D341Med (cell line): ENCODE measurements at places on chromosomes 4 and X.

DNA sequence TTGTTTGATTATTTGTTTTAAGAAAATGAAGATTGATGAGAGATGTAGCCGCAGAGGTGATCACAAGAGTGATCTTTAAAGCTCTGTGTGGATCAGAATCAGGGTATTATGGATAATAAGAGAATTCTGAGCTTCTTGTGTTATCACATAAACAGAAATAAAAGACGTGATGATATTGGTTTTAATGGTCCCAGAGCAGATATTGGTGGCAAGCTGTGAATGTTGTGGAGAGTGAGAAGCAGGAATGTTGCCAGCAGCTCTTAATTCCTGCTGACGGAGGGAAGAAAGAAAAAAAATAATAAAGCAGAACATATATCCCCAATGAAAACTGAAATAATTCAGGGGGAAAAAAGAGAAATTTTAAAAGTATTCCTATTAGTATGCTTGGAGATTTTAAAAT lies 1015.9 kb downstream of the PCDH18 start:
- DNase-seq: no peak

DNA sequence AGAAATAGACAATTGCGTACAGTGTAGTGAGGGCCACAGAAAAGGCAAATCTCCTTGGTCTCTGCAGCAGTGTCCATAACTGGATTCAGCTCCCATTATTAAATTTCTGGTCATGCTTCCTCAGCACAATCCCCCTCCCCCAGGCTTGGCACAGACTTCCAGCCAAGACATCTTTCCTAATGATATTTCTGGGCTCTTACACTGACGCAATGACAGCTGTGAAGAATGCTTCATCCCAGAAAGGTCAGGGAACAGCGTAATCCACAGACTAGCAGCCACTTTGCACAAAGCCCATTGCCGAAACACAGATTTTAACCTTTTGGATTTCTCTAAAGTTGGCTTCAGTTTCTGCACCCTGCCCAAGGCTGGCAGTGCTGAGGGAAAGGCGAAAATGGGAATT lies 597.6 kb upstream of the CPEB2 start:
- no peak for DNase-seq

GRCh38 chrX:103437147-103437873 lies 61.0 kb downstream of the BEX3 start:
- no peak for DNase-seq

GRCh38 chr4:164383358-164384220 lies 370.3 kb upstream of the SMIM31 start:
- peak; percentile 75 for DNase-seq

DNA sequence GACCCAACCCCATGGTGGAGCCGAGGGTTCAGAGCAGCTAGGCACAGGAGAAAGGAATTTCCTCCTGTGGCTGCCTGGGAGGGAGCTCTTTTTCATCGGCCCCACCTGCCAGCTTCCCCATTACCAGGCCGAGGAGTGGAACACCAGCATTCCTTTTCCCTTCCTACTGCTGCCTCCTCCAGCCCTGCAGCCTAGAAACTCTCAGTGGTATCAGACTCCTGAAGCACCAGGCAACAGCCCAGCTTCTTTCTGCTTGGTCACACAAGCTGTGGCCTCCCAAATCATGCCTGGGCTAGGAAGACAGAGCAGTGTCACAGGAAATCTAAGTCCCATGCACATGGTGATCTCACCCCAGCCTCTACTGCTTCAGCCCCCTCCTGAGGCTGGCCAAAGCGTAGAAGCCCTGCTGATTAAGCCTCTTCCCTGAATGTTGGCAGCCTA lies 30.1 kb downstream of the RTL5 start:
- no peak for DNase-seq

DNA sequence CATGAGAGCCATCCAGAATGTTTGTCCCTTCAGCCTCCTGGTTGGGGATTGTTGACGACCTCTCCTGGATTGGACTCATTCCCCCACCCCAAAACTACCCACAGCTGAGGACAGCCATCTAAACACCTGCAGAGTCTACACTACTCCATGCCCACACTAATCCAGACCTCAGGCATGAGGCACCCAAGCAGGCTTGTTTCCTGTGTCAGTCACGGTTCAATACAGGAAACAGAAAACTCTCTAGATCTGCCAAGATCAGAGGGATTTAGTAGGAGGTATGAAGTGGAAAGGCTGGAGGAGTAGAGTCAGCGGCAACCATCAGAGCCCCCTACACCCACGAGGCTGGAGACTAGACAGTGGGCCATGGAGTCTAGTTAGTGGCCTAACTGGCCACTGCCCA lies 37.7 kb downstream of the HAND2 start:
- DNase-seq: no peak

- no peak for DNase-seq
Observed at GRCh38 chr4:166003811-166004210, 130.8 kb downstream of the TLL1 start.

GRCh38 chrX:17668929-17669328 lies 68.4 kb upstream of the SCML1 start:
- DNase-seq: no peak

GRCh38 chr4:36568575-36568974 lies 287.2 kb downstream of the DTHD1 start:
- no peak for DNase-seq

GRCh38 chr4:140330311-140330900 lies 43.0 kb upstream of the SCOC start:
- no peak for DNase-seq

DNA sequence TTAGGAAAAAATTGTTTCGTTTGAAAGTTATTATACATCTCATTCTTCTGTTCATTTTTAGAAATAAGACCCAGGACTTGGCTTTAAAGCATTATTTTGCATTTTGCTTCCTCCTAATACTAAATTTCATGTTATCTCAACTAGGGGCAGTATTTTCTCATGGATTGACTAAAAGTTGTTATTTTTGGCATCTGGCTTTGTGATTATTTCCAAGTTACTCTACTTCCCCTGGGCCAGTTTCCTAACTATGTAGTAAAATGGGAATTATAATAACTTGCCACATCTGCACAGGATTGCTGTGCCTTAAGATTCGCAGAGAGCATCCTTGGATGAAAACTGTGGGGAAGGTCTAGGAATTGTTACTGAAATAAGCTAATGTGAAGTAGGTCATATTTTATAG lies 3.0 kb downstream of the RBPJ start:
- no peak for DNase-seq

- no peak for DNase-seq
Observed at GRCh38 chr4:184375027-184375426, 99.3 kb downstream of the IRF2 start.

- DNase-seq: no peak
Observed at GRCh38 chr4:89368861-89369260, 61.3 kb upstream of the GPRIN3 start.

DNA sequence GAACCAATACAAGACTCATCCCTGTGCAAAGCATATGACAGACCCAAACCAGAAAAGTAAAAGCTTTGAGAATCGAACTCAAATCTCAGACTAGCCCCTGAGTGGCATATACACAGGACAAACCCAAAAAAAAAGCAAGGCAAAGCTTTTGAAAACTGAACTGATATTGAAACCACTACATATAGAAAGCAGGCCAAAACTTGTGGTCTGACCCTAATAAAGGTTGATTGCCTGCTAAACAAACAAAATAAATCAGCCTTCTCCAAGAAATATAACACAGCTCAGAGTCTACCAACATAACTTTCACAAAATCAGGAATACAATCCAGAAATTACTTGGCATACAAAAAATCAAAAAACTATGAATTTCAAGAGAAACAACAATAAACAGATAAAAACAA lies 40.3 kb downstream of the LRBA start:
- no peak for DNase-seq

DNA sequence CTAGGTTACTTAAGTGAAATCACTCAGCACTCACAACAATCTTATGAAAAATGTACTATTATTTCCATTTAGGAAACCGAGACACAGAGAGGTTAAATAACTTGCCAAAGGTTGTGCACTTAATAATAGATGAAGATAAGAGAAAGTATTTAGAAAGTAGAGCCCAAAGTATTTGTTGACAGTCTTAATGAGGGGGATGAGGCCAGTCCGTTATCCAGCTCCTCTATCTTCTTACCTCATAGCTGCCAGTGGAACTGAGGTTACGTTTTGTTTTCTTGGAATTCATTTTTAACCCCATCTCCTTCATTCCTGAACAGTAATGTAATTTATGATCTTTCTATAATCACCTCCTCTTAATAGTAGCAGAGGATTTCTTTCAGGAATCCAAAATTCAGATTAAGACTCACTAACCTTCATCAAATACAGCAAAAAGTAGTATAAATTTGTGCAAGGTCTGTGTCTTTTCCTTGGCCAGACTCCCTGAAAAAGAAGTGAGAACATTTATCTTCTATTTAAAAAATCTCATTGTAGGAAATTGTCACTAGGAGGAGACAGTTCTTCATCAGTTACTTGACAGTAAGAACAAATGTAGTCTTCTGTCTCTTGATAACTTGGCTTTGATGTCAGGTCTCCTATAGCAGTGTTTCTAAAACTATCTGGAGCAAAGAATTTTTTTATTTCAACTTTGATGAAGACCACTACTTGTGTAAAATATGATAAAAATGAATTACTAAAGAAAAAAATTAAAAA lies 35.5 kb downstream of the F8 start:
- DNase-seq: no peak

DNA sequence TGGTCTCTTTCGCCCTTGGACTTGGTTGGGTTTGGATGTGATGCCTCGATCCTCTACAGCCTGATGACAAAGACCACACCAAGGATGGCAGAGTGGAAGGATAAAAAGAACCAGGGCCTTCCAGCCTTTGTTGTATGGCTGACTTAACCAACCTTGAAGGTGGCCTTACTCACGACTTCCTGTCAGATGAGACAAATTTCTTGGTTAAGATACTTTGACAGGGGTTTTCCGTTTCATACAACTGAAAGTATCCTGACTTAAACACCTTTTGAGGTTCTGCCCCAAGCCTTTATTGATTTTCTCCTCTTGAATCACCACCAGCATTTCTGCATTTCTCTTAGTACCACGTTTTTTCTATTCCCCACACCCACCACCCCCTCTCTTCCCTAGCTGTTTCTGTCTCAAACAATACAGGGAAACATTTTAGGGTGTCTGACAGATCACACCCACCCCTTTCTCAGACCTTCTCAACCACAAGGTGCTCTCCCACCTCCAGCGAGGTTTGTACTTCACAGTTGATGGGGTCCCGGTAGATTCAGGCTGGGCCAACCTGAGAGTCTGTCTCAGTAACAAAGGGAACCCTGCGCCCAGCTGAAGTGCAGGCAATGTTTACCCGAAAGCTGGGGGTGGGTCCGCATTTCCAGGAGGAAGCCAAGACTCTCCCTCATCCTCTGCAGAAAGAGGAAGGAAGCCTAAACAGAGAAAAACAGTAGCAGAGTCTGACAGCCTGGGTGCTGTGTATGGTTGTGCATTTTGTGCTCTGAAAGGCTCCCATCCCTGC lies 5.0 kb upstream of the TSPAN5 start:
- no peak for DNase-seq

DNA sequence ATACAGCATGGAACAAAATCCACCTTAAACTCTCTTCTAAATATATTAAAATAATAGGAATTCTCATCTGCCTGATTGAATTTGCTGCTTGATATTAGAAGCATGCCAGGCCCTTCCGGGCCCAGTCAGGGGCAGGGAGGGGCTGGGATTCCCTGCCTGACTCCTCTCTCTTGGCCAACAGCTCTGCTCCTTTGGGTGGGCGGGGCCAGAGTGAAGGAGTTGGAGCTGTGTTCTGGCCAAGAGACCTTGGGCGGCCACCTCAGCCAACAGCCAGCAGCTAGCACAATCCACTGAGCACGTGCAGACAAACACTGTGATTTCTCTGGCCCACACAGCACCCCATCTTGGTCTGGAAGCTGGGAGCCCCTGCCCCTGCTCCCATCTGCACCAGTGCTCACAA lies 140.3 kb downstream of the PJA1 start:
- DNase-seq: no peak

DNA sequence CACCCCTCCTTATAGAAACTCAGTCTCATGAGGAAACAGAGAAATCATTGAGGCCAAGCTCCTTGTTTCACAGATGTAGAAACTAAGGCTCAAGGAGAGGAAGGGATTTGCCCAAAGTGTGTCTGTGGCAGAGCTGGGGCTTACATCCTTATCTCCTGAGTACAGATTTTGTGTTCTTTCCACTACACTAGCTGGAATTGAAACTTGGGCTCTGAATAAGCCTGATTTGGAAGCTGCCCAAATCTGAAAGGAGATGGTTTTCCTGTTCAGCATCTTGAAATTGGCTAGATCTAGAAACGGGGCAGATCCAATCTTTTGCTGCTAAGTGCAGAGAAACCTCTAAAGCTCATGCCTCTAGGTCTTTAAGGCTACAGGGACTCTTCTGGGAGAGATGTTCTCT lies 24.3 kb downstream of the AWAT2 start:
- DNase-seq: no peak

DNA sequence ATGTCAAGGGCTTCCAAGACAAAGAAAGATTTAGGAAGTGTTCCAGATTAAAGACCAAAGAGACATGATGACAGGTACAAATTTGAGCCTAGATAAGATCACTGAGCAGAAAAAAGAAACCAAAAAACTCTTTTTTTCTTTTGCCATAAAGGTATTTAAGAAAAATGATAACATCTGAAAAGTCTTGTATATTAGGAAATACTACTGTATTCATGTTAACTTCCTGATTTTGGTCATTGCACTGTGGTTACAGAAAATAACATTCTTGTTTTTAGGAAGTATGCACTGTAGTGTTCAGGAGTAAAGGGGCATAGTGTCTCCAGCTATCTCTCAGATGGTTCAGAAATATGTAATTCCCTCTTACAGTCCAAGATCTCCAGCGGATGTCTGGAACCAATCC lies 37.1 kb downstream of the RWDD4 start:
- no peak for DNase-seq

DNA sequence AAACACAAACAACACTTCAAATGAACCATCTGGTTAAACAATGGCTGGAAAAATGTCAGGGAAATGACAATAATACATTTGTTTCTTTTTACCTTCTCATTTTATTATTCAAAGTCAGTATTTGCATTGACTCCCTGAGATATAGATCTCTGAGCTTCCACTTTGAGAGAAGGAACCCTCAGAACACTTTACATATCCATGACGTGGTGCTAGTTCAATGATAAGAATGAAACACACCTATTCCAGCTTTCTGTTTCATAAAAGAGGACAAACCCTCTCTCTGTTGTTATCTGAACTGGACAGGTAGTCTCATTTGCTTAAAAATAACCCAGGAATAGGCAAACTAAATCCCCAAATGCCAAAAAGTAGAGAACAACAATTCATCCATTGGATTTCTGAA lies 65.3 kb upstream of the CCSER1 start:
- no peak for DNase-seq

GRCh38 chr4:3871181-3871852 lies 105.1 kb downstream of the ADRA2C start:
- peak; percentile 79 for DNase-seq

DNA sequence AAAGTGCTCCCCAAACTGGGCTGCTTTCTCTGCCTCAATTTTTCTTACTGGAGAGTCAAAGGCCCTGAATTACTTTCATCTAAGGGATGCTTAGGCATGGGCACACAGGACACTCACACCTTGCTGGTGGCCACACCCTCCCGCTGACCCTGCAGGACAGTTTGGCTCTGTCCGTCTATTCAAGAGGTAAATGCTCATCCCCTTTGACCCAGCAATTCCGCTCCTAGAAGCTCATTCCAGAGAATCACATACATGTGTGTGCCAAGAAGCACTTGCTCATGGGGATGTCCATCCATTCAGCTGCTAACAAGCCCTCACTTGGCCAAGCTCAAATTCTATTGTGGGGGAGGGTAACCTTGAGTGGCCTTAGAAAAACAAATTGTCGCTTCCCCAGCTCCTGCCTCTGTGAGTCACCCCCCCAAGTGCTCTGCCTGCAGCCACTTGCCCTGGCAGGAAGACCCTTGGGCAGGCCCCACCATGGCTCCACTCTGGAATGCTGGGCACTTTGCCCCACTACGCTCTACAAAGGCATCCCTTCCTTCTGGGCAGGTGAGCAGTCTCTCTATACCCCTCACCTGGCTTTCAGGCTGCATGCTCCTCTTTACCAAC lies 54.5 kb downstream of the HTRA3 start:
- no peak for DNase-seq
